ENCODE measurements at places on chromosomes 13 and 19. TPM values are rescaled to one million over a fixed set of nuclear protein-coding genes. Genes with fewer than 3 reads are reported as not detected.

The C13orf42 gene
- total RNA-seq: not detected

The CARS2 gene
- total RNA-seq: 72.0 TPM

The ZNF835 gene
- total RNA-seq: 2.1 TPM

The ZNF132 gene
- total RNA-seq: 5.8 TPM

The LRRC63 gene
- 1.5 TPM for total RNA-seq

The B3GLCT gene
- 4.9 TPM for total RNA-seq

The HIPK4 gene
- total RNA-seq: not detected

The C2CD4C gene
- total RNA-seq: not detected

The PSG3 gene
- total RNA-seq: not detected

The CEACAM1 gene
- 37.0 TPM for total RNA-seq

Measured in activated CD8-positive, alpha-beta memory T cell treated with anti-CD3 and anti-CD28 coated beads, Interleukin-2, amount 10 ng/mL, durations not matched to agents 7 days and 5 days (primary cell).